Left renal pelvis (tissue), 4 donors: ENCODE measurements at places on chromosomes 2 and 18. TPM values are rescaled to one million over a fixed set of nuclear protein-coding genes. Genes with fewer than 3 reads are reported as not detected.

GRCh38 chr2:217797661-217798069, 205.1 kb downstream of the TNS1 start:
- no peak for DNase-seq

- no peak for DNase-seq
Observed at GRCh38 chr2:32522770-32523169, 105.1 kb upstream of the TTC27 start.

DNA sequence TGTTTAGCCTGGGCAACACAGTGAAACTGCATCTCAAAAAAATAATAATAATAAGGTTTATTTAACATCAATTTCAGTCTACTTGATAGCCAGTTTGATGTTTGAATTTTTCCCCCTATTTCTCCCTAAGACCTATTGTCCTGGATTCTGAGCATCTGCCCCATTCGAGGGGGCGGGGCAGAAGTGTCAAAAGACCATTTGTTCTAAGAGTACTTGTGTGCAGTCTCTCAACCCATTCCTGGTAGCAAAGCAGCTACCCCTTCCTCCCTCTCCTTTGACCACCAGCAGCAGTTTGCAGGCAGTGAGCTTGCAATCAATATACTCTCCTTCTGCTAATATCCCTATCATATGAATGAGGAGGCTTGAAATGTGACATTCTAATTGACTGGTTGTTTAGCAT, 71.9 kb downstream of the VWC2L start:
- no peak for DNase-seq

DNA sequence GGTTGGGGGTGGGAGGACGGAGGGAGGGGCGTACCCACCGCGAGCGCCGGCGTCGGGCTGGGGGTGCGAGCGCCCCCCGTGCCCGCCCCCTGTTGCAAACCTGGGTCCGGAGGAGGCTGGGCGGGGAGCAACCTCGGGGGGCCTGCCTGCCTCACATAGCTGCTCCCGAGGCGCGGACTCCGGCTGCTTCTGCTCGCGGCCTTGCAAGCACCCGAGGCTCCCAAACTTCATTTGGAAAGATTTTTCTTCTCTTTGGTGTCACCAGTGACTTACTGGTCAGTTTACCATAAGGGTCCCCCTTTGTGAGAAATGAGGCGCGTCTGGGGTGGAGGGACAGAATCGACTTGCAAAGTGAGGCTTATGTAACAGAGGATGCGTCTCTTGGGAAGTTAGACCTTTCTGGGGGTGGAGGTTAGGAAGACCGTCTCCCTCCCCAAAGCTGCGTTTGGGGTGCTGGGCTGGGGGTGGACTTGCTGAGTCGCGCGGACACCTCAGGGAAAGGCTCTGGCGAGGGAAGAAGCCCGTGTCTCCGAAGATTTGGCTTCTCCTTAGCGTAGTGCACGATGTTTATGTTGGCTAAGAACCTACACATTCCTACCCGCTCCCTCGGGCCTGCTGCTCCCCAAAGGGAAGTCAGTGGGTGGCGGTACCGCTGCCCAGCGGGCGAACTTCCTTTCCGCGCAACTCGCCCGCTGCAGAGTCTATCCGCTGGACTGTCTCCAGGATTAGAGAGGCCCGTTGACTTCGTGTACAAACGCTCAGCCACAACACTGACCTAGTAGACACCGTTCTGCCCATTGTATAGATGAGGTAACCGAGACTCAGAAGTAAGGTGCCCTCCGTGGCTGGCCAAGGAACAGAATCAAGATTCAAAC, 559 bp downstream of the TMEM37 start:
- DNase-seq = no peak

- no peak for DNase-seq
Observed at GRCh38 chr2:71513096-71513495, 59.7 kb downstream of the DYSF start.

DNA sequence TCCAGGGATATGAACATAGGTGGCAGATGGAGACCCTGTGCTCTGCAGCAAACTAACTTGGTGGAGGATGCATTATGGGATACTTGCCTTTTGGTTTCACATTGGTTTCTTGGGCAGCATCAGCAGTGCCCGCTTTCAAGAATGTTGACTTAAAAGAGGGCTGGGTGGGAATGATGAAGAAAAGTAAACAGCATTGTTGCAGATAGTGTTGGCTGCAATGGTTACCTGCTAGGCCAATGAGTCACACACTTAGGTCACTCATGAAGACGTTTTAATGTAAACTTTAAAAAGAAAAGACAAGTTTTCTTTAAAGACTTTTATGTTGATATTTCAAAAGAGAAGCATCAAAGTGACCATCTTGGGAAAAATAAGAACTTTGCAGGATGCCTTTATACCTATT, 26.1 kb upstream of the FAM237A start:
- DNase-seq = no peak

GRCh38 chr2:120847700-120848321, 112.1 kb downstream of the GLI2 start:
- DNase-seq = no peak

DNA sequence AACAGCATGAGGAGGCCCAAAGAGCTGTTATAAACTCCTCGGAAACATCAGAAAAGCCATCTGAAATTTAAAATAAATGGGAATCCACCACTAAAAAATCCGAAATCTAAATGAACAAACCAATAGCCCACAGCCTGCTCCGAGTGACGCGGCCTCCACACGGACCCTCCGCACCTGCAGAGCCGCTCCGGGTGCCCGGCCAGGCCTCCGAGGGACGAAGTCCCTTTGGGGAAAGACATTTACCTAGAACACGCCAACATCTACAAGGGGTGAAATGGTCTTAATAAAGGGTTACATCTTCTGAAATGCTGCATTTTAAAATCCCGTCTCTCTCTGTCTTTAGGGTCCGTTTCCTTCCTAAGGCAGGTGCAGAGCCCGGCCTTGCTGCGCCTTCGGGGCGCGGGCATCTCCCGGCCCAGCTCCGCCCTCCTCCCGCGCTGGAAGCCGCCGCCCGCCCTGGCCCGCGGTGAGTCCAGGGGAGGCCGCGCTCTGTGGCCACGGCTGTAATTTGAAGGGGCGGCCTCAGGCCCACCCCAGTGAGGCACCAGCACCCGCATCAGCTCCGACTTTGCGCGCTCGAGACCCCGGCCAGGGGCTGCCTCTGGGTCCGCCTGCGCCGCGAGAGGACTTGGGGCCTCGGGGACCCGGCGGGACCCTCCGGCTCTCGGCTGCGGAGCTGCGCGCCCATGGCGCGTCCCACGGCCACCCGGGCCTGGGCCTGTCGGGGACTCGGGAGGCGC, 42.3 kb upstream of the CTDP1 start:
- DNase-seq = no peak

- DNase-seq = no peak
Observed at GRCh38 chr2:70608373-70608772, 54.7 kb upstream of the TGFA start.

DNA sequence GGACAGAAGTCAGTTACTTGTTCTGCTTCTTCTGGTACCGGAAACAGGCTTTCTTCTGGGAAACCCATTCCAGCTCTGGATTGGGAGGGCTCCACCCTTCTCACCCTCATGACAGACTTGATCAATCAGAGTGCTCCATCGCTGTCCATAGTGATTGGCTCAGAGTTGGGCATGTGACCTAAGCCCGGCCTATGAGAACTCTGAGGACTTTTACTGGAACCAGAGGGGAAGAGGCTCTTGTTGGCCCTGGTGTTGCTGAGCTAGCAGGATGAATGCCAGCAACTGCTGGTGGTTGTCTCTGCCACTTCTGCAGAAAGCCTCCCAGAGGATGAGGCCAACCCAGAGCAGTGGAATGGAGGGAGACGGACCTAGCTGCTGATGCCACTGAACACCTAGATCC, 33.3 kb downstream of the TMEM37 start:
- DNase-seq = no peak

CDH19 gene
- polyA plus RNA-seq = 0.40 TPM

- no peak for DNase-seq
Observed at GRCh38 chr2:234517971-234518370, 21.1 kb upstream of the ARL4C start.

DNA sequence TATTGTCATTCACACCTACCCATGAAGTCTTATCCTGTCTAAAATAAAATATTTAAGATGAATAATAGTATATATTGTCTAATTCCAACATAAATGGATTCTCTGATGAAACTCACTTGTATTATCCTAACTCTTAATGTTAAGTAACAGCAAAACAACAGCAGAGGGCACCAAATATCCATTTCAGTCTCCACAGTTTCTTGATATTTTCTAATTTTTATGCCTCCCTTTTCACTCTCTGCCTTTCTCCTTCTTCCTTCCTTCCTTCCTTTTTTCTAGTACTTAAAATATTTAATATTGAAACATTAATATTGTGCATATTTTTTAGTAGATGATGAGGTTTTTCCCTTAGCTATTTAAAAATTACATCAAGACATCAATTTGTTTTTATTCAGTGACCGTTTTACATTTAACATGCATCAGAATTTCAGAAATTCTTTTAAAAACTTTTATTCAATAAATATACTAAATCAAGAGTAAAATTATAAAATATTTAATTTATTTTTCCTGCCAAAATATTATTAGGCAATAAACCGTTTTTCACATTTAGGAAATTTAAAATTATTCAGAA, 97.6 kb downstream of the WDR7 start:
- peak; percentile 5 for DNase-seq

DNA sequence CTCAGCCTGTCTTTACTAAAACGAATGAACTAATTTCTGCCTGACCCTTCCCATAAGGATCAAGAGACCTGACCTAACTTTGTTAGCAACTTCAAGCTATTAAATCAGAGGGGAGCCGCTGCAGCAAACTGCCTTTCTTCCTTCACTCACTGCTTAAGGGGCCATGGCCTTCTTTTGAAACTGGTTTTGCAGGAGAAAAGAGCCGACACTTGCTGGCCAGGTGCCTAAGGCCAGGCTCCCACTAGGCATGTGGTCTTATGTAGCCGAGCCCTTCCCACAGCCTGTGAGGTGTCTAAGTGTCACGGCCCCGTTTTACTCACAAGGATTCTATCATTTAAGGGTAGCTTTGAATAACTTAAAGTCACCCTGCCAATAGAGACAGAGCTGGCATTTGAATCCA, 130.8 kb downstream of the ZNF236 start:
- DNase-seq = no peak

GRCh38 chr2:204005940-204006721, 69.6 kb downstream of the ICOS start:
- DNase-seq = no peak

ANXA4 gene
- polyA plus RNA-seq = 301 TPM
